ENCODE measurements at places on chromosomes 11 and 22. TPM values are rescaled to one million over a fixed set of nuclear protein-coding genes. Genes with fewer than 3 reads are reported as not detected.

OR8B12 gene
- not detected for total RNA-seq

PATE2 gene
- not detected for total RNA-seq

FDXACB1 gene
- total RNA-seq: 1.3 TPM

MS4A3 gene
- not detected for total RNA-seq

GPR83 gene
- not detected for total RNA-seq

OR8G1 gene
- not detected for total RNA-seq

SLC22A6 gene
- total RNA-seq: not detected

Data from Peyer's patch (tissue), 4 donors.